ENCODE measurements at places on chromosomes 6 and 20.

- DNase-seq: no peak
Observed at GRCh38 chr20:23759306-23759940, 8.7 kb upstream of the CST1 start.

GRCh38 chr20:56400001-56400640, 7.7 kb downstream of the CSTF1 start:
- DNase-seq: no peak

- no peak for DNase-seq
Observed at GRCh38 chr20:63534427-63534830, 2.7 kb downstream of the PTK6 start.

DNA sequence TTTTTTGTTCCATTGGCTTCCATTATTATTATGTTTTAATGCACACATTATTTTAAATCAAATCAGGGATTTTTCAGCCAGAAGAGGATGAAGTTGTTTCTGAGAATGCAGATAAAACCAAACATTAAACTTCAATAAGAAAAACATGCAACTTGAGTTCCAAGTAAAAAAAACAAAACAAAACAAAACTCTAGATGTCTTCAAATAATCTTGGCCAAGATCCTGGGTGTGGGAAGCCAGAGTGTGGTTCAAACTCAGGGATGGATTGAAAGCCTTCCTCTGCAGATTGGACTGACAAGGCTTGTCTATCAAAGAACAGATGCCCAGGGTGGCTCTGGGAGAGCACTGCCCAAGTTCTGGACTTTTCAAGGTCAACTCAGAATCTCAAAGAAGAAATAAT, 134.1 kb downstream of the LCA5 start:
- no peak for DNase-seq

GRCh38 chr6:56807989-56808337, 146.9 kb upstream of the BEND6 start:
- DNase-seq: no peak

- DNase-seq: no peak
Observed at GRCh38 chr6:145583753-145584152, 151.6 kb downstream of the EPM2A start.

DNA sequence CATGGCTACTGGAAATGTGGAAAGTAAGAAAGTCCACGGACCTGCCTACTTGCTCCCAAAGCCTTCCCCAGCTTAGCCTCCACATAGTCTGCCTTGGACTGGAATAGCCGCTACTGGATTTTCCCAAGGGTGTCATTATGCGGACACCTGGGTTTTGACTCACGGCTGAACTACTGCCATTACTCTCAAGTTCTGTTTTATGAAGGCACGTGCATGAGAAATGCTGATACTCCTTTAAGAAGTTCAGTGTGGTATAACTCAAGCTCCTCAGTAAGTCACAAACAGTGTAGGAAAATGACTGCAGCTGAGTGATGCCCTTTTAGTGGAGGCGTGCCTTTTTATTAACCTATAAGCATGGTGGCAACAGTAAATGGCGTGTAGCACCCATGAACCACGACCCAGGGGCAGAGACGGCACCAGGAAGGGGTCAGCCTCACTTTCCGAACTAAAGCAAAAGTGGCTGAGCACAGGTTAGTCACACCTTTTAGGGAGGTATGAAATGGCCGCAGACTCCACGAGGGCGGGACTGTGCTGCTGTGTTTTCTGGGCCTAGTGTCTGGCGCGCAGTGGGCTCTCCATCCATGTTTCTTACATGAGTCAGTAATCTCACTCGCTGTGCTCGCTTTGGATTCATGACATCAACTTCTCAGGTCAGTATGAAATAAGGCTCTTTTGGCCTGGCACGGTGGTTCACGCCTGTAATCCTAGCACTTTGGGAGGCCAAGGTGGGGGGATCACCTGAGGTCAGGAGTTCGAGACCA, 23.9 kb downstream of the PSMG4 start:
- DNase-seq: no peak

DNA sequence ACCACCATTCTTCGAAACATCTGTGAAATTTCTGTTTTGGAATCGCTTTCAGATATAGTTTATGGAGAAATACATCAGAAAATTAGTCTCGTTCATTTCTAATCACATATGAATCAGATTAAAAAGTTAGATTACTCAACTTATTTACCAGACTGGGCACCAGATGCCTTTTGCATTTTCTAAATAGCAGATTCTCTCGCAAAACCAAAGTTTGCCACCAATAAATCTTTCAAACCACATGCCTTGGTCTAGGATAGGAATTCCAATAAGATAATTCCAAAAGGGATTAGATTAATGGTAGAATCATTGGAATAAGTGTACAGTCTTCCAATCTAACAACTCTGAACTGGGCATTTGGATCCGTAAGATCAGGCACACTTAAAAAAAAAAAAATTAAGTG, 160.4 kb upstream of the TAB2 start:
- no peak for DNase-seq

DNA sequence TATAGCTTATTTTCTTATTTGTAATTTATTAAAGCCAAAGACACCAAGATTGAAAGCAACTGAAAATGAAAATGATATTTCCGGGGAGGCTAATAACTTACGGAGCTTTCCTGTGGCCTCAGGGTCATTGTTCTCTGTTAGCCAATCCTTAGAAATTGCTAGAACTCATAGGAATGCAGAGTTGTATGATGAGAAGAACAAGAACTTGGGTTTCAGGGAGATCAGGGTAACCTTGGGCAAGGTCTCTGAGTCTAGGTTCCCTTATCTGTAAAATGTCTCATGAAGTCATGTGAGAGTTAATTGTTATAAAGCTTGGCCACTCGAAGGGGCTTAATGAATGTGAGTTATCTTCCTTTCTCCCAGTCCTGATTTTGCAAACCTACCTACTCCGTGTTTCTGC, 20.1 kb upstream of the SERINC3 start:
- no peak for DNase-seq

- DNase-seq: no peak
Observed at GRCh38 chr6:15761045-15761502, 98.2 kb upstream of the DTNBP1 start.

GRCh38 chr6:124888581-124889371, 73.5 kb upstream of the RNF217 start:
- DNase-seq: no peak

DNA sequence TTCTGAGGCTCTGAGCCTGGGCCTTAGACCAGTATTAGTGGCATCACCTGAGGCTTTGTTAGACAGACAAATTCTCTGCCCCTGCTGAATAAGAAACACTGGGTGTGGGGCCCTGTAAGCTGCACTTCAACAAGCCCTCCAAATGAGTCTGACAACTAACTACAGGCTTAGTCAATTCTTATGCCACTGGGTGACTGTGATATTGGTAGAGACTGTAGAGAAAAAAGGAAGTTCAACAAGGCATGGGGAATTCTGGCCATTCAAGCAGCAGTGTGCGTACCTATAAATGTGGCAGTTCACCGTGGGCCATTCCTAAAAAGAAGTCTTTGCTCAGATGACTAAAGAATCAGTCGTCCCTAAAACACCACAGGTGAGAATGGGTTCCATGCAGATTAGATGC, 82.7 kb downstream of the MDN1 start:
- no peak for DNase-seq

- no peak for DNase-seq
Observed at GRCh38 chr20:56656632-56657031, 27.5 kb downstream of the TFAP2C start.

DNA sequence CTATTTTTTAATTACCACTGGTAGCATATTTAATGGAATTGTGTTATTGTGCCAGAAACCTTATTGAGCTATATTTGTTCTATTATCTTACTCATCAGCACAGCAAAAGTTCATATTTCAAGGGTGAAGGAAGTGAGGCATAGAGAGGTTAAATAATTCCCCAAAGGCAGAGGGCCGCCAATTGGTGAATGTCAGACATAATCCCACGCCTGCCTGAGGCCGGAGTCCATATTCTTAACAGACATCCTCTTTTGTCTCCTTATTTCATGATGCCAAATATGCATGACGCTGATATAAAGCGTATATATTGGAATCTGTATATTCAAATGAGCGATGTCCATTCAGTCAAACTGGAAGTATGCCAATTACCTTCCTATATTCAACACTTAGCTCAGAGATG, 505.0 kb upstream of the SLC35B3 start:
- DNase-seq: no peak

DNA sequence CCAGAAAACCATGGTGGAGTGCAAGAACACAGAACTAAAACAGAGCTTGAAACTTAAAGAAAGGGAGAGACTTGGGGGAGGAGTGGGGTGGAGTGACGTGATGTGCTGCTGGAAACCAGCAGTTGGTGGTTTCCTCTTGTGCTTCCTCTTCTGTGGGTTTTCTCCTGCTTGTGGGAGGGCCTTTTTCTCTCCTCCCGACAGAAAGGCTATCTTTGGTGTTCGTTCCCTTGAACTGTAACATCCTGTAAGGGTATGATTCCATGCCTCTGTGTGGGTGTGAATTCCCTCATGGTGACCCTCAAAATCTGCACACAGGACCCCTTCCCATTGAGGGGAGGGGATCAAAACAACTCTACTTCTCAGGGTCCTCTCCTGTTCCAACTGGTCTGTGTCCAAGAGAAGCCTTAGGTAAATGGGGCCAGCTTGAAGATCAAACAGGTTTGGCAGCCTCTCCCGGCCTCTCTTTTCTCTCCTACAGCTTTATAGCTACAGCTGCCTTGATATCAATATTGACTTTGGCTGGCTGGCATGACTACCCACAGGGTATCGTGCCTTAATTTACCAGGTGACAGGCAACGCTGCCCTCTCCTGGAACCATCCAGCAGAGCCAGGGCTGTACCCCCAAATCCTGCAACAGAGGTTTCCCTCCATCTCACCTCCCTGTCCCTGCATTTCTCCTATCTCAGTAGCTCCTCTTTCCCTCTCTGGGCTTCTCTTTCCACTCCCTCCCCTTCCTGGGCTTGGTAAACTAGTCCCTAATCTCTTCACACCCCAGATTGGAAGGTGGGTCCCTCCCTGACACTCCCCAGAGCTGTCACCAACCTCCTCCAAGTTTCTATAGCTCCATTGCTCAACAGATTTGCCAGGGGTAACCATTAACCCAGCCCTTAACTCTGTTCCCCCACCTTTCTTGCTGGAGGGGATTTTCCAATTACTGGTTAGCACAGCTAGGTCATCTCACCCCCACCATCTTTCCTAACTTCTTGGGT, 1.5 kb upstream of the MSH5 start:
- no peak for DNase-seq

- DNase-seq: no peak
Observed at GRCh38 chr6:25462235-25462897, 183.2 kb downstream of the CARMIL1 start.

GRCh38 chr6:88547768-88548167, 381.6 kb upstream of the CNR1 start:
- DNase-seq: no peak

DNA sequence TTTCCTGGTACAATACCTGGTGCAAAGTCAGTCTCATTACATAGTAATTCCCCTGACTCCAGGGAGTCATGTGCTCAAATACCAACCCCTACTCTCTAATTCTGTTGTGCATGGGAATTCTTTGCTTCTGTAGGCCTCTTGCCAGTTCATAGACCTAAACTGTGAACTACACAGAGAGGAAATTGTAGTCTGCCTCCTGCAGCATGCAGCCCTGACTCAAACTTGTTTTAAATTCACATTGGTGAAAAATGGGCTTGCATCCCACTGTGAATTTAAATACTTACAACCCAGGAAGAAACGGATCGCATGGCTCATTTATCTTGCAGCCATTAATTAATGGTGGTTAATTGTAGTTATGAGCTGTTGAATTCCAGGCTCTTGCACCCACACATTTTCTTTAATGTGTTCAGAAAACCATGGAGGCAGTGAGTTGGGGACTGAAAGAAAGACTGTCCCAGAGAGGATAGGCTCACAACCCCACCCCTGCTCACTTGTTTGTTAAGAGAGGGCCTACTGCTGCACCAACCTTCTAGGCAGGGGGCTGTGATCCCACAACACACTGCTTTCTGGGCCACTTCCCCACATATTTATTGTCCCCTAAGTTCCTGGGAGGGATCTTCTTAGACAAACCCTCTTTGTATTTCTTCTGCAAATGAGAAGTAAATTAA, 579.1 kb downstream of the DHX35 start:
- DNase-seq: no peak

- no peak for DNase-seq
Observed at GRCh38 chr6:156622185-156622584, 155.0 kb upstream of the ARID1B start.

- no peak for DNase-seq
Observed at GRCh38 chr6:159760602-159761057, 1.2 kb upstream of the ACAT2 start.

- DNase-seq: no peak
Observed at GRCh38 chr20:1307571-1307971, 21.4 kb downstream of the SDCBP2 start.

- DNase-seq: no peak
Observed at GRCh38 chr20:53972179-53972578, 98.2 kb downstream of the BCAS1 start.

DNA sequence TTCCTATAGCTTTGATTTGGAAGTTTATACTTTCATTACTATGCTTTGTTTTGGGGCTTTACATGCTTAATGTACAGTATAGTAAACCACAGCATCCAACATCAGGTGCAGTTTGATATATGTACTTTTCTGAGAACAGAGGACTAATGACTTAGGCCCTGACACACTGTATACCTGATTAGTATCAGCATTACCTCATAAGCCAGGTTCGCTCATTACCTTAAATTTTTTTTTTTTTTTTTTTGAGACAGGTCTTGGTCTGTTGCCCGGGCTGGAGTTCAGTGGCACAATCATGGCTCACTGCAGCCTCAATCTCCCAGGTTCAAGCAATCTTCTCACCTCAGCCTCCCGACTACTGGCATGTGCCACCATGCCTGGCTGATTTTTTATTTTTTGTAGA, 28.4 kb downstream of the CD109 start:
- no peak for DNase-seq

GRCh38 chr6:136249336-136249735, 775 bp downstream of the MTFR2 start:
- no peak for DNase-seq

Measured in amygdala (tissue), 56 donors.